ENCODE measurements at places on chromosomes 11 and 22.
A peak's percentile ranks its signal among the peaks of the same experiment; 100 is the strongest.

GRCh38 chr11:69554849-69555248 is 73.4 kb downstream of the LINC01488 start:
- DNase-seq: no peak

- no peak for DNase-seq
These were observed 116.5 kb downstream of the C11orf58 start for GRCh38 chr11:16854979-16855378.

DNA sequence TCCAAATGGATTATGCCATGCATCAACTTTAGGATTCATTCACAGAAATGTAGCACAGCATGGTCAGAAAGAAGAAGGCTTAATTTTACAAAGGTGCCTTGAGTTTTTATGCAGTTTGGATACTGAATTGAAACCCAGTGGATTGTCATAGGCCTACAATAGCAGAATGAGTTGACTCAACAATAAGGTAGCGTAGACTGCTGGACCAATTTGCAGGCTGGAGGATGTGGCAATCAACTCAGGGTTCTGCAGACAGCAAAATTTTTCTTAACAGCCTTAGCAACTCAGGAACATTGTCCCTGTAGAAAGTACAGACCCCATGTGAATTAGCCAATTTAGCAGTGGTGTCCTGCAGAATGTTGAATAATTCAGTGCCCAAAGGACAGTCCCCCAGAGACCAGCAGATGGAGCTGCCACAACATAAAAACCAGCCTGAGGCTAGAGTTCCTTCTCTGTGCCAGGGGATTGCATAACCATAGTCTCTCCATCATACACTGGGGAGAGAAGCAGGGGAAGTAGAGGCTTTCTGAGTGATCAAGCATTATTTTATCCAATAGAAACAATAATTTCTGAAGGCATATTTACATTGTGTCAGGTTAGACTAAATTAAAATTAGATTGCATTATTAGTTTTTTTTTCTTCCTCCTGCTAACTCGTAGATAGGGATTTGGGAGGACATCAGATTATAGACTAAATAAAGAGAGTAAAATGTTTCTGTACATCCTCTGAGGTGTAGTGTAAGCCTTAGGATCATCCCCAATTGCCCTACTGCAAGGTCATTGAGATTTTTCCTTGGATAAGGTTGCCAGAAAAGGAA is 20.3 kb upstream of the MRPL17 start:
- DNase-seq: peak; percentile 66

DNA sequence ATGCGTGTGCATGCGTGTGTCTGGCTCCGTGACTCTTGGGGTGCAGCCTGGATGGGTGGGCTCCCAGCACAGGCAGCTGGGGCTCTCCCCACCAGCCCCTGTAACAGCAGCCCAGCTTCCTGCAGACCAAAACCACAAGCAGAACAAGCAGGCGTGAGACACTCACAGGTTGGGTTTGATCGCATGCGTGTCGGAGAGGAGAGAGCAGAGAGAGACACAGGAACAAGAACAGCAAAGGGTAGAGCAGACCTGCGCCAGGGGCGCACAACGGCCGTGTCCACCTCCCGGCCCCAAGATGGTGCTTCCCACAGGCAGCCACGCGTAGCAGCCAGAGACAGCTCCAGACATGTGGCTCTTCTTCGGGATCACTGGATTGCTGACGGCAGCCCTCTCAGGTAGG is at the start of gene CD6:
CD6 (plus strand) TSS at position 161 of the 400 bp plus-strand sequence; CDS start at position 347, 186 bp downstream.
- no peak for DNase-seq

DNA sequence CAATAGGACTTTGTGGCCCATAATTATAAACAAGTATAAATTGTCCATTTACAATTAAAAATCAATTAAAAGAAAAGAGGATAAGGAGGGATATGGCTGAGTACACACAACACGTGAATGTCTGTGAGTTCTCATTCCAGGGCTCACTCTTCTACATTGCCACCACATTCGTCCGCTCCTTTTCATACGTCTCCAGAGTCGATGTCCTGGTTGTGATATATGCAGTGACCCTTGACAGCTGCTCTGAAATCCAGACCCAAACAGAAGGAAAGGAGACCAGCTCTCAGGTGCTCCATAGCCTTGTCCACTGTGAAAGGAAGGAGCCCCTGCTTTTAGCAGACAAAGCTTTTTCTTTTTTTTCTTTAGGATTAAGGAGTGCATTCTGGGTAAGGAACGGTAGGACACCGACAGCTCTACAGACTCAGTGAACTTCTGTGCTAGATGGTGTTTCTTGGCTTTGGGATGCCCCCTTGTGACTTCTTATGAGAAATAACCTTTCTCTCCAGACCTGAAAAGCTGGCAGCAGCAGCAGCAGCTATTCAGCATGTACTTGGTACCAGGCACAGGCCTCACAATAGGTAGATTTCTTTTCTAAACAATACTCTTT is 19.7 kb upstream of the DNAJB13 start:
- DNase-seq: peak; percentile 65
